ENCODE measurements at places on chromosomes 5 and 9. TPM values are rescaled to one million over a fixed set of nuclear protein-coding genes. Genes with fewer than 3 reads are reported as not detected.

PCDHGB4 gene
- 16.1 TPM for total RNA-seq

LHFPL2 gene
- 18.3 TPM for total RNA-seq

FCHO2 gene
- total RNA-seq = 23.6 TPM

OMD gene
- not detected for total RNA-seq

DNA sequence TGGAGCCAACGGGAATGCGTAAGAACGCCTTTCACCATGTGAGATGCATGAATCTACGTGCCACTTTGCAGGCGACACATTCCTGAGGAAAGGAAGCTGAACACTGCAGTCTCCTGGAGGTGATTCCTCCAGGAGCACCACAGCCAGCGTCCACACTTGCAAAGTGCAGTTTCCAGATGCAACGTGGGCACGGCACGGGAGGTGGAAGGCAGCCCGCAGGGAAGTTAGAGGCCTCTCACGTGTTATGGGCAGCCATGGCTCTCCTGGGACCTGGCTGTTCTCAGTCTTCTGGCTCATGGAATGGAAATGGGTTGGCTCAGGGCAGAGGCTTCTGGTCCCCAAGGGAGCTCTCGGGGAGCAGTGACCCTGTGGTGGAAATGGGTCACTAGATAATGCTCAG is 381.0 kb upstream of the IRX4 start:
- DNase-seq = no peak
- no peaks in the 10 kb centered on the region for H3K36me3 ChIP-seq
- no peaks in the 10 kb centered on the region for H3K4me1 ChIP-seq
- no peak overlapping the region for H3K4me3 ChIP-seq

DNA sequence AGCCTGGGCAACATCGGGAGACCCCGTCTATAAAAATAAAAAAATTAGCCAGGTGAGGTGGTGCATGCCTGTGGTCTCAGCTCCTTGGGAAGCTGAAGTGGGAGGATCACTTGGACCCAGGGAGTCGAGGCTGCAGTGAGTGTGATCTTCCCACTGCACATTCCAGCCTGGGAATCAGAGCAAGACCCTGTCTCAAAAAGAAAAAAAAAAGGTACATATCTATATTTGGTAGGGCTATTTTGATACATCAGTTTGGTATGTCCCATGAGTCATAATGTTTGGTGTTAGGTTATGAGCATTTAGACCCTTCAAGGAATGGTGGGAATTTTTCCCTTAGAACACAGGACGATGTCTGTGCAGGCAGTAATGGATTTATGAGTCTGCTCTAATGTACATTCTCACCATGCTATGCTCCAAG is 55.3 kb upstream of the POU4F3 start:
- no peak overlapping the region for H3K27ac ChIP-seq
- H3K27me3 ChIP-seq = no peaks in the 10 kb centered on the region
- no peak for DNase-seq
- H3K36me3 ChIP-seq = peaks cover 3% of the 10 kb centered on the region
- H3K4me1 ChIP-seq = no peaks in the 10 kb centered on the region
- no peak overlapping the region for H3K4me3 ChIP-seq

DNA sequence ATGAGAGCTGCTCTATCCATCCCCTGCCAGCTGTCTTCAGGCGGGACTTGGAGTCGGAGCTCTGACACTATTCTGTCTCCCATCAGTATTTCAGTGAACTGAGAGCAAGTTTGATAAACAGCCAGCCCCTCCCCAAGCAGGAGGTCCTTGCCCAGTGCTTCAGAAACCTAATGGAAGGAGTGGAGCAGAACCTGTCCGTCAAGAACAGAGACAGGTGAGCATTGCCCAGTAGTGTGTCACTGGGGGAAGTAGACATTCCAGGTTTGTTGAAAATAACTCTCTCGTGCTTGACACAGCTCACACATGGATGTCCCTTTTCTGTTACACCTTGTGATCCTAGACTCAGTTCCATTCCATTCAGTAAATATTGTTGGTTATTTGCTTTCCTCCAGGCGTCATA is 13.2 kb upstream of the TLX3 start:
- peaks cover 2% of the 10 kb centered on the region for H3K36me3 ChIP-seq
- DNase-seq = no peak

DNA sequence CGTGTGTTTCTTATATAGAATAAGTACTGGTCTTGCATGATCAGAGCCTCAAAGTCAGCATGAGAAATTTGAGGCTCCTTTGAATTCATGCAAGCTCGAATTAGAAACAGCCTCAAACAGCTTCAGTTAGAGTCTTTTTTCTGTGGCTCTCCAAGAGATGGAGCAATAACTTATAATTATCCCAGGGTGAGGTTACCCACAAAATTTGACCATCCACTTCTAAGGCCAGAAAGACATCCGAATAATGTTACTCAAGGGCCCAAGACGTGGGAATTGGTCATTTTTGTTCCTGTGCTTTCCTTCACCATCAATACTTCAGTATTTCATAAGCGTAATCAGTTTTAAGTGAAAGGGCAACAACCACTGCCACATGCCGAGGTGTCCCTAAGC is 89.7 kb downstream of the DAPK1 start:
- peaks cover 5% of the 10 kb centered on the region for H3K36me3 ChIP-seq
- H3K4me3 ChIP-seq = no peak overlapping the region
- peaks cover 45% of the 10 kb centered on the region for H3K4me1 ChIP-seq

DNA sequence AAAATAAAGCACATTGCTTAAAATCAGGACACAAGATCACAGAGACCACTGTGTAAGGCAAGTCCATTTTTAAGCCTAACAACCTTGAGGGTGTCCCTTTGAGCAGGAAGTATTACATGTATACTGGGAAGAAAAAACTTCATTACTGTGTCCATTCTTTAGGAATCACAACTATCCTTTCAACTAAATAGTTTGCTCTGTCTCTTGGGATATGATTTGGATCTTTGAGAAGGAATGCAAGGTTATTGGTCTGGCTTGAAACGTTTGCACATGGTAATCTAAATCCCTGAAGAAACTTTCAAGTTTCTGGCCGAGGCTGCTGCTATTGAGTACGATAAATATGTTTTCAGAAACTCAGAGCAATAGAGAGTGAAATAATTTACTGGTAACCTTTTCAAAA is 923.0 kb upstream of the SEMA6A start:
- no peaks in the 10 kb centered on the region for H3K27me3 ChIP-seq
- H3K4me3 ChIP-seq = no peak overlapping the region
- no peak overlapping the region for H3K27ac ChIP-seq
- no peak for DNase-seq
- H3K36me3 ChIP-seq = no peaks in the 10 kb centered on the region

GRCh38 chr9:125932012-125932411 is 184.8 kb downstream of the PBX3 start:
- H3K27me3 ChIP-seq = no peaks in the 10 kb centered on the region
- H3K4me3 ChIP-seq = no peak overlapping the region
- no peaks in the 10 kb centered on the region for H3K4me1 ChIP-seq
- no peak overlapping the region for H3K27ac ChIP-seq
- H3K36me3 ChIP-seq = no peaks in the 10 kb centered on the region
- DNase-seq = no peak

DNA sequence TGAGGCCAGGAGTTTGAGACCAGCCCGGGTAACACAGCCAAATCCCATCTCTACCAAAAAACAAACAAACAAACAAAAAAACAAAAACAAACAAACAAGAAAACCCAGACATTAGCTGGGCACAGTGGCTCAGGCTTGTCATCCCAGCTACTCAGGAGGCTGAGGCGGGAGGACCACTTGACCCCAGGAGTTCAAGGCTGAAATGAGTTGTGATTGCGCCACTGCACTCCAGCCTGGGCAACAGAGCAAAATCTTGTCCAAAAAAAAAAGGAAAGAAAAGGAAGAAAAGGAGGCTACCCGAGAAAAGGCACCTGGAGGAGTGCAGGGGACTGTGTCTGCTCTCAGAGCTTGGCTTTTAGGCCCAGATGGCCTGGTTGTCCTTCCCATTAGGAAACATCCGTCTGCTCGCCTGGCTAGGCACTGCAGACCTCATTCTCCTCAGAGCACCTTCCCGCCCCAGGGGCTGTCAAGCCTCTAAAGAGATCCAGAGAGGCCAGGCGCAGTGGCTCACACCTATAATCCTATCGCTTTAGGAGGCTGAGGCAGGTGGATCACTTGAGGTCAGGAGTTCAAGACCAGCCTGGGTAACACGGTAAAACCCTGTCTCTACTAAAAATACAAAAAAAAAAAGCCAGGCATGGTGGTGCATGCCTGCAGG is 185.3 kb upstream of the IER5L start:
- DNase-seq = no peak
- H3K27ac ChIP-seq = peak overlapping the region; percentile 59
- no peaks in the 10 kb centered on the region for H3K27me3 ChIP-seq
- H3K36me3 ChIP-seq = no peaks in the 10 kb centered on the region
- H3K4me1 ChIP-seq = peaks cover 7% of the 10 kb centered on the region
- H3K4me3 ChIP-seq = no peak overlapping the region

DNA sequence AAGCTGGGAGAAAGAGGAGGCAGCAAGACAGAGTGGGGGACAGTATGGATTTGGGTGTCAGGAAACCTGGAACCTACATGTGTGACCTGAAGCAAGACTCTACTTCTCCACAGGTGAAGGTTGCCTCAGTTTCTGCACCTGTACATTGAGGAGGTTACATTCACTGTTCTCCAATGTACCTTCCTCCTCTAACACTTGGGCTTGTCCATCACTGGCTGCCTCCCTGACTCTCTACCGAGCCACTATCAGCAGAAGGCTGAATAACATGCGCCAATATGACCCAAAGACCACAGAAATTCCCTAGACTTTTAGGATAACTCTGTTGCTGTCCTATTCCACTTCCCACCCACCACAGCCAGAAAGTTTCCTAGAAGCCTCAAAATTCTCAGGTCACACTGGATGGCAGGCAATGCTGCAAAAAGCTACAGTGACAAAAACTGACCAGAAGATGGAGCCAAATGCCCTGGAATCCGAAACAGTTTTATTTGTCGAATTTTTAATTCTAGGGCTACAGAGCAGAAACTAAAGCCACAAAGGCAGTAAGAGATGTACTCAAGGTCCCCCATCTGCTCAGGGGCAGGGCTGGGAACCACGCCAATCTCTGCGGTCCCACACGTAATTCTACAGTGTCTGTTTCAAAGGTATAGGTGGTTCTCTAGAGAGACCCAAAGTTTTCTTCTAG is 64.4 kb downstream of the FAM114A2 start:
- DNase-seq = no peak
- no peak overlapping the region for H3K27ac ChIP-seq
- H3K27me3 ChIP-seq = peaks cover 26% of the 10 kb centered on the region
- H3K4me1 ChIP-seq = no peaks in the 10 kb centered on the region
- H3K4me3 ChIP-seq = no peak overlapping the region

GRCh38 chr9:37350486-37351190 is 71.9 kb upstream of the GRHPR start:
- no peak overlapping the region for H3K27ac ChIP-seq
- no peaks in the 10 kb centered on the region for H3K27me3 ChIP-seq

DNA sequence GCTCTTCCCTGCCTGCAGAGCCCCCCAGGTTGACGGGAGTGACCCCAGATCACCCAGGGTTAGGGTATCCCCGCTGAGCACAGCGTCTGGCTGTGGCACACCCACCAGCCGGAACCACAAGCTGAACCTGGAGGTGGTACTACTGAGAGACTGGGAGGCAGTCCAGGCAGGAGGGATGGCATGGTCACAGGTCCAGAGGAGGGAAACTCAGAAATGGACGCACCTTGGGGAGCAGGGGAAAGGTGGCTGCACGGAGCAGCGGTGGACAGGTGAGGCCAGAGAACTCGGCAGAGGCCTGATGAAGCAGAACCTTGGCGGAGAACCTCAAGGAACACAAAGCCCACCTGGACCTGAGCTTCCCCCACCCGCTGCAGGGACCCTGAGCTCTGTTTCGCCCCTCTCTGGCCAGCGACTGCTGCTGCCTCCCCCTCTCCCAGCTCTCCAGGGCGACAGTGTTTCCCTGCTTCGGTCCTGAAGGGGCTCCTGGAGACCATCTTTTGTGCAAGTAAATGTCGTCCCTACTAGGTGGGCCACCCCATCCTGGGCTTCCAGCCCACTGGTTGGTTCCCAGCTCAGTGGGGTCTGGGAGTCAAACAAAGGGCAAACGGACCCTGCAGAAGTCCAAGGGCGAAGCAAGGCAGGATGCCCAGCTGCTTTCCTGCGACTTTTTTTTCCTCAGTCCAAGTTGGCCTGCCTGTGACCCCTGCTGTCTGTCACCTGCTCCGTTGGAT is 845 bp downstream of the ADGRD2 start:
- H3K27ac ChIP-seq = no peak overlapping the region
- peaks cover 4% of the 10 kb centered on the region for H3K4me1 ChIP-seq
- no peak overlapping the region for H3K4me3 ChIP-seq
- no peak for DNase-seq
- peaks cover 56% of the 10 kb centered on the region for H3K27me3 ChIP-seq
- H3K36me3 ChIP-seq = no peaks in the 10 kb centered on the region

DNA sequence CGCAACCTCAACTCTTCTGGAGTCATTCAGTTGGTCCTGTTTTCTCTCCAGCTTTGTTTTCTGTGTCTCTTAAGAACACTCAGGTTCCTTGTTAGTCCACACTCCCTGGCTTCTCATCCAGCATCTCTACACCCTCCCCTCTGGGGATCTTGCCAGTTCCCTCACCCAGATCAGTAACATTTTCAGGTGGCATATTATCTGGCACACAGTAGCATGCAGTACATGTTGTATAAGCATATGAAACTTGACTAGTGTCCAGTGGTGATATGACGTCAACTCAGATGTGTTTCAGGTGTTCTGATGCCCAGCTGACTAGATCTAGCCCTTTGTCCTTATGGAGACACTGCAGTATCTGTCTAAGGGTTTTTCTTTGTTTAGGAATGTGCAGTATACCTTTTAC is 184.3 kb downstream of the ARHGAP26 start:
- H3K4me3 ChIP-seq = no peak overlapping the region
- no peaks in the 10 kb centered on the region for H3K27me3 ChIP-seq
- H3K4me1 ChIP-seq = peaks cover 2% of the 10 kb centered on the region
- DNase-seq = no peak

DNA sequence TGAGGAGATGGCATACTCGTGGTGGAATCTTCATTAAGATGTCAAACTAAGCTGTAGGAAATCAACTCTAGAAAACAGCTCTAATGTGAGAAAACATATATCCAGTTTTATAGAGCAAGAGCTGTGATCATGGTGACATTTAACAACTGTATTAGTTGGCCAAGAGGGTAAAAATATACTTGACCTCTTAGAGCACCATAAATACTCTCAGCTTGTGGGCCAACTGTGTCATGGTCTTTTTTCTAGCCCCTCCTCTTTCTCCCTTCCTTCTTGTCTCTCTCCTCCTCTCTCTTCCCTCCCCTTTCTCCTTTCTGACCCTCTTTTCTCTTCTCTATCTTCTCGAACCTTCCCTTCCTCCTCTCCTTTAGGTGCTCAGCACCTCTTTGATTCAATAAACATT is 54.7 kb downstream of the TMC1 start:
- DNase-seq = no peak
- peaks cover 3% of the 10 kb centered on the region for H3K4me1 ChIP-seq
- no peak overlapping the region for H3K27ac ChIP-seq
- H3K27me3 ChIP-seq = no peaks in the 10 kb centered on the region
- no peaks in the 10 kb centered on the region for H3K36me3 ChIP-seq

GRCh38 chr9:114397219-114397847 is 9.6 kb upstream of the AKNA start:
- no peaks in the 10 kb centered on the region for H3K36me3 ChIP-seq
- H3K27me3 ChIP-seq = peaks cover 3% of the 10 kb centered on the region

- peaks cover 4% of the 10 kb centered on the region for H3K27me3 ChIP-seq
- H3K4me3 ChIP-seq = no peak overlapping the region
- H3K27ac ChIP-seq = no peak overlapping the region
- DNase-seq = no peak
- no peaks in the 10 kb centered on the region for H3K36me3 ChIP-seq
These were observed 435.8 kb upstream of the PAPPA start for GRCh38 chr9:115717711-115718173.

Measured in progenitor cell of endocrine pancreas (in vitro differentiated cells).